A549 treated with Mapracorat at 1 μM for 4 hours (cell line): ENCODE measurements at places on chromosomes 3 and 15. TPM values are rescaled to one million over a fixed set of nuclear protein-coding genes. Genes with fewer than 3 reads are reported as not detected.

The RFTN1 gene
- 2.9 to 3.1 TPM (median 3.0 TPM) in 5 replicates for total RNA-seq

The TATDN2 gene
- total RNA-seq: 31.1 to 36.7 TPM (median 33.8 TPM) in 5 replicates

The GASK1A gene
- total RNA-seq: 0.06 to 0.08 TPM in 2 of 5 replicates, not detected in the others

The PP2D1 gene
- total RNA-seq: not detected in 5 replicates

The CHRNB4 gene
- 0.87 to 1.6 TPM (median 1.1 TPM) in 5 replicates for total RNA-seq

The EID1 gene
- 101 to 118 TPM (median 107 TPM) in 5 replicates for total RNA-seq

The NR1I2 gene
- total RNA-seq: not detected in 5 replicates

The ANKDD1A gene
- total RNA-seq: 1.7 to 2.8 TPM (median 2.2 TPM) in 5 replicates

The CPLX3 gene
- total RNA-seq: 0.08 to 0.09 TPM in 2 of 5 replicates, not detected in the others

The SLC2A2 gene
- total RNA-seq: not detected in 5 replicates

The CAMP gene
- not detected in 5 replicates for total RNA-seq

The CA12 gene
- 156 to 188 TPM (median 179 TPM) in 5 replicates for total RNA-seq

The FBLN2 gene
- 1.6 to 3.5 TPM (median 2.1 TPM) in 5 replicates for total RNA-seq

The LZTFL1 gene
- total RNA-seq: 12.7 to 18.3 TPM (median 17.5 TPM) in 5 replicates

The CPN2 gene
- not detected in 5 replicates for total RNA-seq

The GPR27 gene
- 2.2 to 3.9 TPM (median 3.1 TPM) in 5 replicates for total RNA-seq

The CD96 gene
- not detected in 5 replicates for total RNA-seq

The CADPS gene
- not detected in 5 replicates for total RNA-seq

The ZNF619 gene
- 1.5 to 1.9 TPM (median 1.7 TPM) in 5 replicates for total RNA-seq

The IL17RB gene
- total RNA-seq: 0.75 to 1.2 TPM (median 0.86 TPM) in 5 replicates

The ATP8B4 gene
- total RNA-seq: 0.57 to 1.7 TPM (median 0.90 TPM) in 5 replicates

The GOLGA8T gene
- total RNA-seq: 0.80 to 2.0 TPM (median 1.6 TPM) in 5 replicates

The ACKR2 gene
- 0.09 to 0.22 TPM in 2 of 5 replicates, not detected in the others for total RNA-seq

The TMEM212 gene
- total RNA-seq: not detected in 5 replicates

The FOXL2 gene
- total RNA-seq: 2.6 to 5.1 TPM (median 4.2 TPM) in 5 replicates

The TRIM59 gene
- 7.2 to 10.0 TPM (median 8.9 TPM) in 5 replicates for total RNA-seq

The CAND2 gene
- 0.35 to 0.52 TPM (median 0.49 TPM) in 5 replicates for total RNA-seq

The SKIL gene
- 19.2 to 29.0 TPM (median 25.3 TPM) in 5 replicates for total RNA-seq

The CD80 gene
- not detected in 5 replicates for total RNA-seq

The ASB14 gene
- total RNA-seq: not detected in 5 replicates
